T1000 (cell line): ENCODE measurements at places on chromosomes 1 and 21.
A peak's percentile ranks its signal among the peaks of the same experiment; 100 is the strongest.

DNA sequence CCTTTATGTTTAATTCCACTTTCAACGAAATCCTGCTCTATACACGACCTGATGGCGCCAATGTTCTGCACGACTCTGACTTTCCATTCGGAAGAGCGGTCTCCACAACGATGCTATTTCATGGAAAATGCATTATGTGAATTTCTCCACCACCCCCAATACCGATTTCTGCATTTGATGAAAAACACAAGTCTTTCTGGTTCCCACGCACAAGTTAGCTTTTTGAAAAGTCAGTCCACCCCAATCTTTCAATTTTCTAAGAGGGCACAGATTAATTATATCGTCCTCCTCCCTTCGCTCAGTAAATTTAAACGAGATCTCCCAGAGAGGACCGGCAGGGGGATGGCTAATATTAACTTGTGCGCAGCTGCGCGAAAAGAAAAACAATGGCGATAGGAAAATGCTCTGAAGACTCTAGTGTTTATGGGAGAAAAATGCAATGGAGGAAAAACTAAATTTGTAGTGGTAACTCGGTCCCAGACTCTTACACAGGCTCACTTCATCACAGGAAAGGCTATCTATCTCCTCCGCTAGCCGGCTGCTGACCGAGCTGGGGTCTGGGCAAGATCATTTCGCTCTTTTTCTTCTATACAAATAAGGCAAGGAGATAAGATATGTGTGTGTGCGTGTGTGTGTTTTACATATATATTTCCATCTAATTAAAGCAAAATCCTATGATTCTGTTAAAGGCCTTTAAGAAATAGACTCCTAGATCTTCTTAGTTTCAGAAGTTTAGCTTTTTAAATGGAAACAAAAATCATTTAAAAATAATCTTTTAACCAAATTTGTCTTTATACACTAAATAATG lies 1.2 kb upstream of the LHX8 start:
- DNase-seq: no peak

DNA sequence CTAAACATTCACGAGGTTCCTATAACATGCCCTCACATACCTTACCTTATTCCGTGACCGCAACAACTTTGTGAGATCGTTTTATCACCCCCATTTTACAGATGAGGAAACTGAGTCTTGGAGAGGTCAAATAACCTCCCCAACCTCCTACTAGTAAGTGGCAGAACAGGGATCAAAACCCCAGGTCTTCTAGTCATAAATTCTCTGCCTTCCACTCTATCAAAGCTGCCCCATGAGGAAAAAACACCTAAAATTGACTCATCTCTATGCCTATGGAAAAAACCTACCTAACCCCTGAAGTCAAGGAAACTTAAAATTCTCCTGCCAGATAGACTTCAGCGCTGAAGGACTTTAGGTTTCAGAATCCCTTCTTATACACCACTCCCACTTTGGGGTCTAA lies 69.5 kb upstream of the ERRFI1 start:
- no peak for DNase-seq

DNA sequence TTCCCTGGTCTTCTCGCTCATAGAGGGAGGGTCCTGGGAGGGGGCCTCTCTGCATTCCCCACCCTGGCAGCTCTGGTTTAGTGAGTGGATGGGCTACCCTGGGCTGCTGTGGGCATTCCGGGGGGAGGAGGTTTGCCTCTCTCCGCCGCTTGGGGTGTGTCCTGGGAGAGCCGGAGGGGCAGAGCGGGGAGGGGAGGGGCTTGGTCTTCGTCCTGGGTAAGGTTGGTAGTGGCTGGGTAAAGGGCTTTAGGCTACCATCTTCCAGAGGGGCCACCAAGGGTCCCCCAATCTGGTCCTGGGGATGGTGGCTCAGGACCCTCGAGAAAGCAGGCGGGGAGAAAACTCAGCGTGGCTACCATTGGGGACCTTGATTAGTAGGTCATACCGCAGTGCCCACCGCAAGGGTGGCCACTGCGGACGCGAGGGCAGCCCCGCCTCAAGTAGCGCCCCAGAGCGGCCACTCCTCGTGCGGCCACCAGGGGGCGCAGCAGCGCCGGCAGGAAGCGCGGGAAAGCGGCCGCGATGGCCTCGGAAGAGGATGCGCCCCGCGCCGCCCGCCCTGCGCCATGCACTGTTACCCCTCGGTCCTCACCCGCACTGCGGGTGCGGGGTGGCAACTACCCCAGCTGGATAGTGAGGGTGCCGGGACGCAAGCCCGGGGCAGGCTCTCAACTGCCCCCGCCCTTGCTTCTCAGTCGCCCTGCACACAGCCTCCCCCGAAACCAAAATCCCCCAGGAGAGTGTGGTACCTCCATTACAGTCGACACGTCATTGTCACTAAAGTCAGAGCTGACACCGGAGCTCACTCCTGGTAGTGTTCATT lies 44.1 kb upstream of the SLC25A33 start:
- peak; percentile 21 for DNase-seq

DNA sequence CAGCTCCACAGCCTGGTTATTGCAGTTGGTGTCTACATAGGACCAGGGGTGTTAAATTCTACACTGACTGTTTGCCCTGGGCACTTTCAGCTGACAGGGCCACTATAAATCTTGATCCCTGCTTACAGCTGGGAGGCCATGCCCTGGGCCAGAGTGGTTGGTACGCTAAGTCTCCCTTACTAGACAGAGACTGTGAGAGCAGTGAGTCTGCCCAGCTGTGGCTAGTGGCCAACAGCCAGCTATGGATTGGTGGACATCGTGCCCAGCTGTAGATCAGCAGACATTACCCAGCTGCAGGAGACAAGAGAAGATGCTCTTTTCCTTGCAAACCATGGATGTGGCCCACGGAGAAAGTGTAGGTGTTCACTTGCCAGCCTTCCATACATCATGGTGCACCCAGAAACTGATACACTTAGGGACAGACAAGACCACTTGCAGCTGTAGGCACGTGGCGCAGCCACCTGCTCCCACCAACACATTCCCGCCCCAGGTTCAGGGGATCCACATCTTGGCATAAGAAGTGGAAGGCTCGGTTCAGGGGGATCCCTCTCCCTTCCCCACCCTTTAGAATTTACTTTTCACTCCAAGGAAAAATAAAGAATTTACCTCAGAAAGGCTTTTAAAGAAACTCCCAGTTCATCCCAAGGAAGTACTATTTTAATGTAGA lies 16.4 kb upstream of the PAX7 start:
- DNase-seq: no peak

DNA sequence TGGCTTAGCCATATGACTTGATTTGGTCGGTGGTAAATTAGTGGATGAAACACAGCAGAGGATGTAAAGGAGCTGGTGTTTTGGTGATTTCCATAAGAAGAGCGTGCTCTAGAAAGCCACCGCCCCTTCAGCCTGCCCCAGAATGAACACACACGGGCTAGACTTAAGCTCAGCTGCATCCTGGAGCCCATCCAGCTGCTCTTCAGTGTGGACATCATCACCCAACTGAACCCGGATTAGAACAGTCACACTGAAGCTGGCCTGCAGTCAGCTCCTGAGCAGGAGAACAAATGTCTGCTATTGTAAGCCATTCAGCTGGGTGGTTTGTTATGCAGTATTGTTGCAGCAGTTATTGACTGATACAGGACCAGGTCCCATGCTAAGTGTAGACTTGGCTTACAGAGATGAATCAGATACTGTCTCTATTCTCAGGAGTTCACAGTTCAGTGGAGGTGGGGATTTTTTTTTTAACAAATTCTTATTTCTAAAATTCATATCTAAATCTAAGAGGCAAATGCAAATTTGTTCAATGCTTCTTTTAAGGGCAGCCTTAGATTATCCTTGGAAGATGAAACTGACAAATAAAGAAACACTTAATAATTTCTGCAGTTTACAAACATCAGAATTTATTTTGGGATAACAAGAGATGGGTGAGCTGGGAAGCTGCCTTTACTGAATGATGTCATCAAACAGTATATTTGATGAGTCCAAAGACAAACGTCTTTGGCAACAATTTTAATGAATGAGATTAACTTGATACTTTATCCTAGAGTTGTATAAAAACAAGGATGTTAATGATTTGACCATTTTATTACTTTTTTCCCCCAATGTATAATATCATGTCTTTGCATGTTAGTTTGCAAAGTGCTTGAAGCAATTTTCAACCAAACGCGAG lies 251.2 kb downstream of the TRABD2B start:
- DNase-seq: no peak

DNA sequence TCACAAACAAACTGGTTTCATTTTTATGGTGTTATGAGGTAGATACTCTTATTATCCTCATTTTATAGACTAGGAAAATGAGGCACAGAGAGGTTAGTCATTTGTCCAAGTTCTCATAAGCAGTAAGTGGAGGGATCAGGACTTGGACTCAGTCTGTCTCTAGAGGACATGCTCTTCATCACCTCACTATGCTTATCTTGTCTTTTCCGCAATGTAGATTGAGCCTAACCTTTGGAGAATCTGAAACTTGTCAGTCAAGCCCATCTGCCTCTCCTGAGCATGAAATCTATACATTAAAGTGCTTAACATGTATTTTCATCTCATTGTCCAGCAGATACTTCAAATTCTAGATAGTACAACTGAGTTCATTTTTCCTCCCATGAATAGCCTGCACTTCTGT lies 11.8 kb upstream of the CDC14A start:
- DNase-seq: no peak

GRCh38 chr1:159000625-159001024 lies 9.1 kb upstream of the IFI16 start:
- DNase-seq: peak; percentile 60

GRCh38 chr1:160971618-160972056 lies 17.0 kb upstream of the ITLN2 start:
- DNase-seq: no peak

DNA sequence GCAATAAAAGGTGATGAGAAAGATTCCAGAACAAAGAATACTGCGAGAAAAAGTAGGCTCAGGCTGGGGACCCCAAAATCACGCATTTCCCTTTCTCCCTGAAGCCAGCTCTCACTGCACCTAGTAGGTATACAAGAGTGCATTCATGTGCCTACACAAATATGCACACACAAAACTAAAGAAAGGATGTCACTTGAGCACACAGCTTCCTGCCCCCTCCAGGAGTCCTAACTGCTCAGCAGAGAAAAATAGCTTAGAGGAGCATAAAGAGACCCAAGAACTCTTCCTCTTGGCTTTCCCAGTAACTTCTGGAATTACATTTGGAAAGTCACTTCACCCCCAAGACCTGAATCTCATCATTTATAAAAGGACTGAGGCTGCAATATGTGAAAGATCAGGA lies 38.0 kb downstream of the JAK1 start:
- DNase-seq: no peak

DNA sequence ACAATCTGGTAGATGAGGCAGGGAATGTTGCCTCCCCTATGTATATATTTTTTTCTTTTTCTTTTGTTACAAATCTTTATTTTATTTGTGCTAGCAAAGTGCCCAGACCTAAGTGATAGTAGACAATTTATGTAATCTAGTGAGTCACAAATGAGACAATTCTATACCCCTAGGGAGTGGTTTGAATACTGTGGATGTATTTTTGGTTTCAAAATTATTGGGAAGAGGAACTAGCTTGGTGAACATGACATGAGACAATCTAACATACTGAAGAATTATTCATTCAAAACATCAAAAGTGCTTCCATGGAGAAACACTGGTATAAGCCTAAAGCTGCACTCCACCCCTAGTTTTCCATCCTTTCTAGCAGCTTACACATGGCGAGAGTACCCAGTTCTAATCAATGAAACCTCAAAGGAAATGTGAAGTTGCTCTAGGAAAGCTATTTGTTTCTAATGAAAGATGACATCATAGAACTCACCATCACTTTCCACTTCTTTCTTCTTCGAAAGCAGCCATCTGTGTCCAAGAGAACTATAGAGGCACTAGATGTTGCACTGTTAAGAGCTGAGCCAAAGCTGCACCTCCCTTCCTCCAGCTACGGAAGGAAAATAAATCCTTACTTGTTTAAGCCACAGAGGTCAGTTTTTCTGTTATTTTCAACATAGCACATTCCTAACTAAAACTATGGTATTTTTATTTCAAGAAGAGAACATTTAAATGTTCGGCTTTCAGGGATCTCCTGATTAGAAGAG lies 764.6 kb downstream of the LTN1 start:
- DNase-seq: no peak

DNA sequence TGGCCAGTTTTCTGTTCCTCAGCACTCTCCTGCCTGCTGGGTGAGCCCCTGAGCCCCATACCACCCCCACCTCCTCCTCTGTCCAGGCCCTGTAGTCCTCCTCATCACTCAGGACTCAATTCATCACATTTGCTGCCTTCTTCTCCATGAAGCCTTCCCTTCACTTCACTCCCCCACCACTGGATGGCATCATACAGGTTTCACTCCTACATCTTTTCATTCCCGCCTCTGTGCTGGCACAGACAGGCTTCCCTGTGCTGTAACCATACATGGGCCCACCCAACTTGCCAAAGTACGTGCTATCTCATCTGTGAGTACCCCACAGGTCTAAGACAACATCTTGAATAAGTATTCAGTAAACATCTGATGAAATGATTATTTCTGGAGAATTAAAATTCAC lies 56.9 kb downstream of the SLC45A1 start:
- peak; percentile 16 for DNase-seq

GRCh38 chr1:235908742-235909520 lies 42.2 kb upstream of the LYST start:
- DNase-seq: peak; percentile 69

- no peak for DNase-seq
Measured at GRCh38 chr1:100397681-100398080, 45.4 kb downstream of the CDC14A start.

GRCh38 chr1:60090655-60091054 lies 17.1 kb upstream of the C1orf87 start:
- no peak for DNase-seq

GRCh38 chr1:187630653-187631380 lies 802.1 kb downstream of the PLA2G4A start:
- no peak for DNase-seq
